ENCODE measurements at places on chromosomes 16 and 17.

- DNase-seq: no peak
Measured at GRCh38 chr17:20156196-20157000, 147.2 kb downstream of the SPECC1 start.

DNA sequence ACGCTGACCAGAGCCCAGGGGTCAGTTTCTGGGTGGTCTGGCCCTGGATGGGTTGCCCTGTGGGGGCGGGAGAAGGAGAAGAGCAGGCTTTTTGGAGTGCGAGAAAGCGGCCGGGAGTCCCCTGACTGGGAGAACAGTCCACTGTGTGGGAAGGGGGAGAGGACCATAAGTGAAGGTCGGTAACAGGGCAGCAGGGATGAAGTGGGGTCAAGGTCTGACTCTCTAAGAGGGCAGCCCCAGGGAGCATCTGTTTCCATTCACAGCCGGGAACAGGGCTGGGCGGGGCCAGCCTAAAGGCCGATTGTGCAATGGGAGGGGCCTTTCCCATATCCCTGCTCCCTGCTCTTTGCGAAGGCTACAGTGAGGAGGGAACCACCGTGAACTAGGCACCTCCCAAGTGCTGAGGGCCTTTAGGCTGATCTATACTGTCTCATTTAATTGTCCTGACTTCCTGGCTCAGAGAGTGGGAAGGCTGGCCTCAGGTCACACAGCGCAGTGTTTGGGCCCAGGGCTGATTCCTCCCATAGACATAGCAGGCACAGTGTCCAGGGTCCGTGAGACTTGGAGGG, 10.4 kb upstream of the WFDC1 start:
- DNase-seq: no peak

DNA sequence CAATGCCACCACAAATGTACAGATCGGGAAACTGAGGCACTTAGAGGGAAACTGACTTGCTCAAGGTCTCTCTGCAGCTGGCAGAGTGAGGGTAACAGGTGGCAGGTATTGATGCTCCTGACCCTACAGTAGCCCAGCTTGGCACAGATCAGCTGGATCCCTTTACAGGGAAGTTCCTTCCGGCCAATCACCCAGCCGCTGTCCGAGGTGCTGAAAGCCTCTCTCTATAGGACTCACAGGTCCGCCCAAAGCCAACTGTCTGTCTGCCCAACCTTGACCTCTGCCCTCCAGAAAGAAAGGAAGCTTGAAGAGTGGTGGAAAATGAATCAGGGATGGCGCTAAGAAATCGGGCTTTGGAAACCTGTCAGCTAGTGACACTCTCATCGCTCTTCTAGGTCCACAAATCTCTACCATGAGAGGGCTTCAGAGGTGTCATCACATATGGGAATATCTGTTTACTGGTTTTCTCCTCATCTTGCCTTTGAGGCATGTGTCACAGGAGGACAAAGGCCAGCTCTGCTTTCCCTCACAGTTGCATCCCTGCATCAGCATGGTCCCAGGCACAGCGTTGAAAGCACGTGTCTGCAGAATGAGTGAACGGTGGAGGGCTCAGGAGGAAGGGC, 246.2 kb downstream of the KATNIP start:
- DNase-seq: no peak

GRCh38 chr17:7445619-7445968, 733 bp downstream of the CHRNB1 start:
- no peak for DNase-seq

- DNase-seq: no peak
Measured at GRCh38 chr17:63679214-63679613, 20.7 kb downstream of the LIMD2 start.

- no peak for DNase-seq
Measured at GRCh38 chr17:6901086-6901485, 69.6 kb upstream of the TEKT1 start.

DNA sequence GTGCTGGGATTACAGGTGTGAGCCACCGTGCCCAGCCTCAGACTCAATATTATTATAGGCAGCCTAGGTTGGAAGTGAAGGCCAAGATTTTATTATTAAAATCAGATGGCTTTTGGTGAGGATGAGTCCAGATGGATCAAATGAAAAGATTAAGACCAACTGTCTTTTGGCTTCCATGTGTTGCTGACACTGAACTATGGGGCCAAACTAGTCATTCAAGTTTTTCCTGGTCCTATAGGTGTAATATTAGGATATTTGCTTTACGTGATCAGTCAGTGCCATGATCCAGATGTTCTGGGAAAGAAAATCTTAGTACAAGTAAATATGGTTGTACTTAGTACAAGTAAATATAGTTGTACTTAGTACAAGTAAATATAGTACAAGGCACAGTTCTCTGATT, 140.6 kb downstream of the MAP2K6 start:
- no peak for DNase-seq

DNA sequence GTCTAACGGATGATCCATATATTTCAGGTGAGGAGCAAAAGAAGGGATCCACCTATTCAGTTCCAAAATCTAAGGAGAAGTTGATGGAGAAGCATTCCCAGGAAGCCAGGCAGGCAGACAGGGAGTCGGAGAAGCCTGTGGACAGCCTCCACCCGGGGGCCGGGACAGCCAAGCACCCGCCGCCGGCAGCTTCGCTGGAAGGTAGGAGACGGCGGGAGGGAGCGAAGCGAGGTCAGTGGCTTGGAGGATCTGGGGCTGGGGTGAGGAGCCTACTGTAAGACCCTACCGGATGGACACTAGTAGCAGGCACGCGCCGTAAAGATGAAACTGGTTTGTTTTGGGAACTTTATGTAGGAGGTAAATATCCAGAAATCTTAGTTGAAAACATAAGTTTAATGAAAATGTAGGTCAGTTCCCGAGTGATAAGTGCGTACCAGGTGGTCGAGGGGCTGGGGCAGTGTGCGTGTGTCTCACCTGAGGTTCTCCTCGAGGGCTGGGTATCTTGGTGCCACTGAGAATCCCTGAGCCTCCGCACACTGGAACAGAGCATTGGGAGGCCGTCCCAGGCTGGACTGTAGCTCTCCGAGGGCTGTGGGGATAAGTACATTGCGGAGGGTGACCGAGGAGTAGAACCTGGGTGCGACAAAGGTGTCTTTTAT, 714 bp downstream of the SPATA33 start:
- DNase-seq: no peak

- no peak for DNase-seq
Measured at GRCh38 chr17:58047376-58048150, 35.7 kb upstream of the DYNLL2 start.

DNA sequence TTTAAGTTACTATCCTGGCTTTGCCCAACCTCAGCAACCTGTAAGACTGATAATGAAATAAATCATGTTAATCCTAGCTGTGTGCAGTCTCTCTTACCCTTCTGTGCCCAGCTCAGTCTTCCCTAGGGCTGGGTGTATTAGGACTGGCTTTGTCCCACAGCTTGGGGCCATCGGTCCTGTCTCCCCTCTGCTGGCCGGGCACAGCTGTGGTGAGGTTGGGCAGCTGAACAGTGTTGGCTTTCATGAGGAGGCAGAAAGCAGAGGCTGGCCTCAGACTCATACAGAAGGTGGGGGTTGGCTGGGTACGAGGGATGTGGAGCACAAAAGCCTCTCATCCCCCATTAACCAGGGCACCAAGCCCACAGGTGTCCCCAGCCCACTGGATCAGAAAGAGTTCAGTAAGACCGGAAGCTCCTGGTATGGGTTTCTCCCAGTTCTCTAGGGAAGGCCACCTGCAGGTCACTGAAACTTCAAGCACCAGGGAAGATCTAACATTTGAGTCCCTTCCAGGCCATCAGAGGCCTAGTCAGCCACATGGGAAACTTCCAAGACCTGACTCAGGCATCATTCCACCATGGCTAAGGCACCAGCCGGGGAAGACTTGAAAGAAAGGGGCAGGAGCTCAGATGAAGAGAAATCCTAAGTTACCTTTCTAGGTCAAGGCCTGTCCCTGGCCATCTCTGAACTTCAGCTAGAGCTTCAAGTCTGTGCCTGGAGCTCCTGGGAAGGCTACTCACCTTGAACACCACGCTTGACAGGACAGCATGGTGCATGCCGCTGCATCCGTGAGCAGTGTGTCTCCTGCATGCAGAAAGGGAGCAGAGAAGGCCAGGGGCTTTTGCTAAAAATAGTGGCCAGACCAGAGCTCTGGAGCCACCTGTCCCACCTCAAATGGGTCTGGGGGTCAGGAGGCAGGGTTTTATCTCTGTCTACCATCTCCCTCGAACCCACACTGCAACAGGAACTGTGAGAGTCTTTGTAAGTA, 8.8 kb downstream of the CNP start:
- no peak for DNase-seq

DNA sequence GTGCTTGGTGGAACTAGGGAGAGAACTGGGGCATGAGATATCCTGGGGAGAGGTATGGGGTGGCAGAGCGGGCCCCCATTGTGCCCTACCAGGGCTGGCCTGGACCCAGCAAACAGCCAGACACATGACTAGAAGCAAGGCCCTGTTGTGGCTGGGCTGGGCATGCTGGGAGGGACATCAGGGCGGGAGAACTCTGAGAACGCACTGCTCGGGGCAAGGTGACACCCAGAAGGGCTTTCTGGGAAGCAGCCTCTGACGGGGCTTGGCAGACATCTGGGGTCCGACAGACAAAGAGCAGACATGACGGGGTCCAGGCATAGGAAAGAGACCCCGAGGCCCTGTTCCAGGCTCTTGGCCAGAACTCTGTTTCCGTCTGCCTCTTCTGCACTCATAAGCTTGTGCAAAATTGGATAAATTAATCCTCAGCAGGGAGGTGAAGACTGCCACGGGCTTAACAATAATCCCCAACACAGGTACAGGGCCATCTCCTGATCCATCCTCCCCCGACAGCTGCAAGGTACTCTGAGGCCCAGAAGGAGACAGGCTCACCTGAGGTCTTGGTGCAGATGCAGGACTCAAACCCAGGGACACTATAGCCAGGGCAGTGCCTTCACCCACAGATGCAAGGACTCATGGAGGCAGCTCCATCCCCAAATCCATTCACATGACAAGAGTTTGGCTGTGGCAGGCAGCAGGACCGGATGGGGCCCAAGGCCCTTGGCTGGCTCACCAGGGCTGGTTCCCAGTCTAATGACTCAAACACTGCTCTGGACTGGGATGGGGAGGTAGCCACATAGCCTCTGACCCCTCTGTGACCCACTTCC, 5.4 kb downstream of the SREBF1 start:
- DNase-seq: no peak

DNA sequence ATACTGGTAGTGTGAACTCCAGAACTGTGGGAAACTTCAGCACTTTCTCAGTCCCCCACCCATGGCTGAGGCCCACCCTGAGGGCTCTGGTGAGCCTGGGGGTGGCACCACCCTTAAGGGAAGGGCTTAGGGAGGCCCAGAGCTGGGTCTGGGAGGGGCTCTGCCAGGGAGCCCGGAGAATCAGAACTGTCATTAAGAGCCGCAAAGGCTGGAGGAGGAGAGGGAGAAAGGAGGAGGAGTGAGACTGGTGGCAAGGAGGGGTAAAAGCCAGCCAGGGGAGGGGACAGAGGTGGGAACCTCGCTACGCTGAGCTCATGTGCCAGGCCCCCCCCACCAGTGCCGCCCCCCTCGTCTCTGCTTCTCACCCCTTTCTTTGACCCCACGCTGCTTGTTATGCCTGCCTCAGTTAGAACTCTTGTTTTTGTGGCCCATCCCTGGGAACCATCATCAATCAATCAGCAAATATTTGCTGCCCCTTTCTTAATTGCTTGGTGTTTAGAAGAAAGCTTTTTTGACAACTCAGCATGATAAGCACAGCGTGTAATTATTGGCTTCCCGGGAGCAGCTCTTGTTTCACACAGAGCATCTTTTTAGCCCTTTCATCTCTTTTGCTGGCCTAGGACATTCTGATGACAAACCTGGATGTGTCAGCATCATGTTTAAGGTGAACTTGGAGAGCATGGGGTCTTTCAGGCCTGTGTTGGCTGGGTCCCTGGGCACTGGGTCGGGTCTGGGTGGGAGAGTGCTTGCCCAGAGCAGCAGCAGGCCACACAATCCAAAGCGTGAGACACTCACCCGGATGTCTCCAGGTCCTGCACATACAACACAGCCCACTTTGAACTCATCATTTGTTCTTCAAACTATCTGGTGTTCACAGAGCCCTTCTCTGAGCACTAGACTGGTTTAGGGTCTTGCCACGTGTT, 77.7 kb downstream of the NETO2 start:
- DNase-seq: no peak

GRCh38 chr16:88318521-88318920, 64.2 kb upstream of the ZNF469 start:
- DNase-seq: no peak
